ENCODE measurements at places on chromosomes 2 and 18.

DNA sequence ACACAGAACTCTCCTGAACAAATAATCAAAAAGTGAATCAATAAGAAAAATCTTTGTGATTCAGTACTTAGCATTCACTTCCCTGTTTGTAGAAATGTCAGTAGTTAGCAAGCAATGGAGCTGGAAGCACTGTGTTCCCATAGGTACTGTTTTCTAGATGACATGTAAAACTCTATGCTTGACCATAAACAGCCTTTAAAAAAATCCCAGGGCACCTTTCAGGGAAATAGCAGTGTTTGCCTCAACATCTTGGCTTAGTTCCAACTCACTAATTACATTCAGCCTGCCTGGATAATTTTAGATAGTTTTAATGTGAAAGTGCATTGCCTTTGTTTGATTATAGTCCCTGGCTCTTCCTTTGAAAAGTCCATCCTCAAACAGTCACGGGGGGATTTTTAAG, 721.8 kb downstream of the ERBB4 start:
- DNase-seq = no peak

DNA sequence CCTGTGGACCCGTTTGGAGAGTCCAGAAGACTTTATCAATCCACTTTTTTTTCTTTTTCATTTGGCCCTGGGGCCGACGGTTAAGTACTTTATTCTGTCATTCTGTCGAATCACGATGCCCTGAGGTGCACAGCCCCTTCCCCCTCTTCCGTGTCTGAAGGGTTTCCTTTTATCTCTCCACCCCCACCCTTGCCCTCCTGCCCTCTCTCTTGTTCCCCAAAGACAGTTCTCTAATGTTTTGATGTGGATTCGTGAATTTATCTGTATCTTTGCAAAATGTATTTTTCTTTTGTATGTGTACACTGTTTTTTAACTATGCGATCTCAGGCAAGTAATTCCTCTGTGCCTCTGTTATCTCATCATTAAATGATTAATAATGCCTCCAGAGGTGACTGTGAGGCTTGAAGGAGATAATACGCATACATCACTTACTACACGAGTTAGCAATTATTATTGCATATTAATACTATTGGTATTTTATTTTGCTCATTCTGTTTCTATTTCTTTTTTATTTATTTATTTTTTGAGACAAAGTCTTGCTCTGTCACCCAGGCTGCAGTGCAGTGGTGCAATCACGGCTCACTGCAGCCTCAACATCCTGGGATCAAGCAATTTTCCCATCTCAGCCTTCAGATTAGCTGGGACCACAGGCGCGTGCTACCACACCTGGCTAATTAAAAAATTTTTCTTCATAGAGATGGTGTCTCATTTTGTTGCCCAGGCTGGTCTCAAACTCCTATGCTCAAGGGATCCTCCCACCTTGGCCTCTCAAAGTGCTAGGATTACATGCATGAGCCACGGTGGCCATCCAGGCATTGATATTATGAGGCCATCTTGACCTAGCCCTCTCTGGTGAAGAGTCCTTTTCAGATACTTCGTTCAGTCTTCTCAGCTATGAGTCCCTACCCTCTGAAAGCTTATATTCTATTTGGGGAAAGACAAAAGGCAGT, 1.4 kb upstream of the CASP8 start:
- DNase-seq = peak; percentile 4

- DNase-seq = peak; percentile 29
Measured at GRCh38 chr2:115533081-115533480, 1090.6 kb downstream of the DPP10 start.

- no peak for DNase-seq
Measured at GRCh38 chr18:62480927-62481326, 41.9 kb upstream of the ZCCHC2 start.

- DNase-seq = no peak
Measured at GRCh38 chr2:154437104-154437503, 261.4 kb upstream of the KCNJ3 start.

- DNase-seq = no peak
Measured at GRCh38 chr2:86048383-86048701, 57.3 kb downstream of the POLR1A start.

- no peak for DNase-seq
Measured at GRCh38 chr2:239744706-239745340, 280.3 kb downstream of the NDUFA10 start.

GRCh38 chr2:83478037-83478436, 981.0 kb downstream of the SUCLG1 start:
- DNase-seq = no peak

GRCh38 chr2:20037660-20038059, 13.8 kb downstream of the LAPTM4A start:
- no peak for DNase-seq

DNA sequence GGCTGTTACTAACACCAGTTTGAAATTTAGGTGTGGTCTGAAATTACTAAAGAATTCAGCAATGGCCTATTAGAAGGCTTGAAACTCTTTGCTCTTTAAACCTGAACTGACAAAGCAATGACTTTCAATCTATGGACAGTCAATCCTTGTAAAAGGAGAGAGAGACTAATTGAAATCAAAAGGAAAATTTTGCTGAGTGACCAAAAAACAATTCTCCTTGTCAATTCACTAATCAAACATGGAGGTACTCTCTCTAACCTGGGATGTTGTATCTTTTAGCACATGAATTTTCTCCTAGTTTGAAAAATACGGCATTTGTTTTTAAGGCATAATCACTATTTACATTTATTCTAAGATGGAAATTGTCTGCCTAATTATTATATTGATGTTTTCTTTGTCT, 49.6 kb upstream of the ATIC start:
- no peak for DNase-seq

DNA sequence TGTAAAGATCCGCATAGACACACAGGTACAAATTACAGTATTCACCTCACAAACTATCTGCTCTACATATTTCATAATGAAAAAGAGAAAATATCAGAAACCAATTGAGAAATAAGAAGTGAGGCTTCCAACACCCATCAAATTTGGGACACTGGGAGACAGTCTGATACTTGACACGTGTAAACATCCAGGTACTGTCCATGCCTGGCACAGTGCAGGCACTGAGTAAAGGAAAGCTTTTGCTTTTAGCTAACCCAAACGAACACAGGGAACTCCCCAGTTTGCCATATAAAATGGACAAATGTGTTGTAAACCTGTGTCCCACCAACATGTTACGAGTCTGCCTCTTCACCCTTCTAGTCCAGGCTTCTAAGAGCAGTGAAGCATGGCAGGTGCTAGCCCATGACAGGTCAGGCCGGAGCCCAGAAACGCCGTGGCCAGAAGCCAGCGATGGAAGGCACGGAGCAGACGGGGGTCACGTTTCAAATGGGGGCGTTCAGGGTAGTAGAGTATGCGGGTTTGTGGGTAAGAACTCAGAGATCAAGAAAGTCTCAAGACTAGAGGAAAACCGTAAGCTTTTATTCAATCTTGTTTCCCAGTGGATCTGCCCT, 27.0 kb downstream of the CDH2 start:
- no peak for DNase-seq

DNA sequence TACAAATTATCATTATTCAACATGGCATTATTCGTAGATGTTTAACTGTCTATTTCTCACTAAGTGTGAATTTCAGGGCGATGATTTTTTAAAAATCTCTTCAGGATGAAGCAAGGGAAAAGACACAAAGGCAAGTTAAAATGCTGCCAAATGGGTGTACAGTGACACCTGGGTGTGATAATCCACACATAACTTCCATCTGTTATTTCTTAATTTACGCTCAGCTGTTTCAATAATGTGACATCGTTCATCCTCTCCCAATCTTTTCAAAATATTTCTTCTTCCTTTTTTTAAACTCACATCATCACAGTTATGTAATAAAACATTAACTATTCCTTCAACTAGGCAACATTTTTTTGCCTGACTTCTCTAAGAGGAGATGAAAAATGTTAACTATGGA, 10.6 kb downstream of the PDE1A start:
- DNase-seq = no peak

- no peak for DNase-seq
Measured at GRCh38 chr2:5766056-5766455, 73.9 kb downstream of the SOX11 start.

GRCh38 chr2:69798909-69799526, 30.4 kb upstream of the GMCL1 start:
- DNase-seq = peak; percentile 29

DNA sequence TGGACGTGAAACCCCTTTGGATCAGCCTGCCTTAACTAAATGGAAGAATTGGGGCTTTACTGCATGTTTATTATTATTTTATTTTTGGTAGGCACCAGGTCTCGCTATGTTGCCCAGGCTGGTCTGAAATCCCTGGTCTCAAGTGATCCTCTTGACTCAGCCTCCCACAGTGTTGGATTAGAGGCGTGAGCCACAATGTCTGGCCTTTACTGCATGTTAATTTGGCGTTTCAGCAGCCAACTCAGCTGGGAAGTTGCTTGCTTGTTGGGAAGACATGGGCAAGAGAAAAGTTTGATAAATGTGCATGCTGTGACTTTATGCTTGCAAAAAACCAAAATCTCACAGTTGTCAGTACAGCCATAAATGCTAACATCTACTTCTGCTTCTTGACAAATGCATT, 105.1 kb downstream of the FMNL2 start:
- peak; percentile 28 for DNase-seq

DNA sequence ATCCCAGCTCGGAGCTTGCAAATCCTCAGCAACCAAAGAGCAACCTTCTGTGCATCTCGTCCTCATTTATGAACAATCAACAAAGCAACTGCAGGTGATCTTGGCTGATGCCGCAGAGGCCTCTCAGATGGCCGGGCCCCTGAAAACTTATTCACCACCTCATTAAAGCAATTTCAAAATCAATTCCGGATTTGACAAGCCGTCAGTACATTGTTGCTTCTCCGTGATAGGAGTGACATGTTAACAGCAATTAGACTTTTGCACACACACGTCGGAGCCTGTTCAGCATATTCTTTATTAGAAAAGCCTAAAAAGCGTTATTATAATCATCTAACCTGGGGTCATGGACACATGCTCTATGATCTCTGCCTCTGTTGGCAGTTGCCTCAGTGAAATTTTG, 183.1 kb upstream of the CXCR4 start:
- DNase-seq = no peak

DNA sequence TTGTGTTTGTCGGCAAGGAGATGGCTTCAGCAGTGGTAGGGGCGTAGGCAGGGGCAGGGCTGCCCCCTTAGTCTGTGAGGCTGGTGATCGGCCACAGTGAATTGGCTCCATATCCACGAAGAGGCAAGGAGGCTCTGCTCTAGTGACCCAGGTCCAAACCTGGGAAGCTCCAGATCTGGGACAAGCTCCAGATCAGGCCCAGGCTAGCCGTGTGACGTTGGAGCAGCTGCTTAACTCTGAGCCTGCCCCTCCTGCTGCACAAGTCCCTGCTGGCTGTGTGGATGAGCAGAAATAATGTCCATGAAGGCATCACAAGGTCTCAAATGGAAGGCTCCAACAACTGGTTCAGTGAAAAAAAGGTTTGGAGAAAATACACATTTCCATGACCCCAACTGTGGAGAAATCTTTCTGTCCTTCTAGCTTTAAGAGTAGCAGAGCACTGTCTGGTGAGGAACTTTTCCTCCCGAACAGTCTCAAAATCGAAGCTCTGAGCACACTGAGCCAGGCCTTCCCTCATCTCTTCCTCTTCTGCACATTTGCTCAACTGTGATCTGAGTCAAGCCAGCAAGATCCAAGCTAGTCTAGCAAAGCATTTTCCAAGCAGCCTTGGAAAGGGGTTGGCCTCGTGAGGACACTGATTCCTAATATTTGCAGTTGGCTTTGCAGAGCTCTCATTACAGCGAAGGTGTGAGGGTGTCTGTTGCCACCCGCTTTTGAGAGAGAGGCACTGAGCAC, 67.0 kb upstream of the TCF7L1 start:
- no peak for DNase-seq

DNA sequence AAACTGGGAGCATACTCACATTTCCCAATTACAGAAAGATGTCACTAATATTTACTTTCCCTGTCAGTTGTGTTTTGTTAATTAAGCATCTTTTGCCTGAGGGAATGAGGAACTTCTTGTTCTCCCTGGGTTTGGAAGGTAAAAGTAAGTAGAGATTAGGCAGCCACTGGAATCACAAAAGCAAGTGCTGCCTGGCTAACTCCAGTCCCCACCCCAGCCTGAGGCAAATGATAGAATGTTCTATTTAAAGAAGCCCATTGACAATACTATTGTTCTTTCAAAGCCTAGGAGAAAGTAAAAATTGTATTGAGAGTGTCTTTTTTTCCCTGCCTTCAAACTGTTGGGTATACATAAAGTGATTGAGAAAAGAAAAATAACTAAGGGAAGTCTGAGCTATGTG, 93.8 kb downstream of the MBD2 start:
- DNase-seq = peak; percentile 25

GRCh38 chr2:159133797-159134196, 152.7 kb downstream of the WDSUB1 start:
- DNase-seq = no peak

- no peak for DNase-seq
Measured at GRCh38 chr2:237235383-237236095, 149.8 kb downstream of the COPS8 start.

DNA sequence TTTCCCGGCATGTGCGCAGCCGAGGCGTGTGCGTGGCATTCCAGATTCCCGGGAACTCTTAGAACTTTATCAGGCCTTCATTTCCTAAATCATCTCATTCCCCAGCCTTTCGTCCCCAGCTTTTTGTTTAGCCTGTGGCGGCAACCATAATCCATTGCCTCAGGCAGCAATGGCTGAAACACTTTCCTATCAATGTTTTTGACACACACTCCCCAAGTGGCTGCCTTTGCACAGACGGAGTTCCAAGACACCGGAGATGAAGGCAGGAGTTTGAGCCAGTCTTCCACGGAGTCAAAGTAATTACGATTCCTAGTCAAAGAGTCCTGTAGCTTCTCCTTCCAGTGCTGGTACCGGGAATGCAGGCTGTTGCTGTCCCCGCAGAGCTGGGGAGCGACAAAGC, 64.8 kb downstream of the KCNG2 start:
- no peak for DNase-seq

GRCh38 chr2:16852651-16853050, 187.0 kb upstream of the CYRIA start:
- no peak for DNase-seq

DNA sequence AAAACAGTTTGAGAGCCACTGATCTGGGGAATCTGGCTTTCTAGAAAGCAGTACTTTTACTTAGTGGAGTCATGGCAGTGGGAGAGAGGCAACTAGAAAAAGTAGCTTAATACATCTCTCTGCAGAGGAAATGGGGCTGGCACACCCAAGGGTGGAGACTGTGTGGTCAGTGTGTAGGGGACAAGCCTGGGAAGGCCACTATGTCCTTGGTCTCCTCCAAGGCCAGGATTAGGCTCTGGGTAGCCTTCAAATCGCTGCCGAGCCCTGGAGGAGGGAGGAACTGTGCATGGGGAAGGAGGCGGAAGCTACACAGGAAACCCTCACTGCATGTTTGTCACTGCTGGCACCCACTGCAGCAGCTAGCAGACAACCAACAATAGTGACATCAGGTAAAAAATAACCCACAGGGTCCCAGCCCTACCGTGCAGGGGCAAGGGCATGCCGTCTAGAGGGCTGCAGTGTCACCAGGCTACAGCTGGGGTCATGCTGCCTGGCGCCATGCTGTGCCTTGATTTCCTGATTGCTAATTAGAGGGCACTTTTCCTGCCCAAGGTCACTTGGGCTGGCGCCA, 34.8 kb downstream of the LBH start:
- DNase-seq = no peak

GRCh38 chr18:43797347-43797746, 520.1 kb upstream of the SYT4 start:
- DNase-seq = no peak

Measured in neural progenitor cell (in vitro differentiated cells).